Hindlimb muscle (tissue), 1 donor: ENCODE measurements at places on chromosomes 7 and 10.

GRCh38 chr10:1679821-1680650 is 57.3 kb downstream of the ADARB2 start:
- no peak for DNase-seq

- no peak for DNase-seq
Measured at GRCh38 chr7:47406801-47407129, 175.1 kb downstream of the TNS3 start.

GRCh38 chr7:131223151-131223550 is 104.5 kb upstream of the MKLN1 start:
- DNase-seq: no peak

GRCh38 chr10:126221874-126222273 is 166.4 kb downstream of the ADAM12 start:
- DNase-seq: no peak

GRCh38 chr7:151738925-151739324 is 138.0 kb downstream of the PRKAG2 start:
- no peak for DNase-seq

DNA sequence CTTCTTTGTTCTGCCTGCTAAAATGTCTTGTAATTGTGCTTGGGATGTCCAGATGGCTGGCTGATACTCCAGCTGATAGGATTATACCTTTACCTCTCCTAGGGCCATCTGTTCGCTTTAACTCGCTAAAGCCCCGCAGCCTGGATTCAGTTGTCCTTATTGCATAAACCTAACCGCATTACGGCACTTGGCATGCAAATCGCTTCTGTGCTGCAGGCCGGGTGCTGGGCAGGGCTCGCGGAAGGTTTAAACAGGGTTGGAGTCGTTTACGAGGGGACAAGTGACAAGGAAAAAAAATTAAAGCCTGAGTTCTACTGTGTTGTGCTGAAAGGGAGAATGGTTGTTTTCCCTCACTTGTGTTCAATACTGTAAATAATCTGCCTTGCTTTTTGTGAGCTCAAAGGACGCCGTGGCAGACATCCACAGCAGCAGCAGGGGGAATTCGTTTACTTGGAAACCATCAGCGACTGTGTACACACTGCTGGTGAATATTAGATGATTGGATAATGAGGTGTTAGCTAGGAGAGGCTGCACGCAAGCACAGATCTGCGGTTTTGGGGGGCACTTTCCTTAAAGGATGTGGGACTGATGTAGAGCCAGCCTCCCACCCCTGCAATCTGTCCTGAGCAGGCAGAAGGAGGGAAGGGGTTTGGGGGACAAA is 93.0 kb downstream of the EBF3 start:
- peak; percentile 62 for DNase-seq

DNA sequence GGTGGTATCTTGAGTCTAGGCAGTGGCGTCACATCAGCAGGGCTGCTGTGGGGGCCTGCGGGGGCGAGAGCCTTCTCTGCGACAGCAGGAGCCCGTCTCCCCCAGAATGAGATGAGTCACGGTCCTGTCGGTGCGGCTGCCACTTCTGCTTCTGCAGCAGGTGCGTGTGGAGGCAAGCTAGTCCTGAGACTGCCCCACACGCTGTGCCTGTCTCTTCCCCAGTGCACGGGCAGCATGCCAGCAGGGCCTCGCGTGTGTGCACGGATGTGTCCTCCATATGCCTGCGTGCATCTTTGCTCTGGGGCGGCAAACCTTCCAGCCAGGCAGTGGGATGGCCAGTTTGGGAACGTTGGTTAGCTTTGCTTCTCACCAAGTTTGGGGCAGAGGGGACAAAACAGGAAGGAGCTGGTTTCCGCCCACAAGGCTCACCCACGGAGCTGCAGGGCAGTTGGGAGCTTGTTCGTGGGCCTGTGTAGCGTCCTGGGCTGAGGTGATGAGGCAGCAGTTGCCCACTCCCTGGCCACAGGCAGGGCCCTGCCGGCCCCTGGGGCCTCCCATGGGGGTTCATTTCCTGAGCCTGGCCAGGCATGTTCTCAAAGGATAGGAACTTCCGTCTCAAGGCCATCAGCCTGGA is 60.8 kb upstream of the PPIF start:
- DNase-seq: no peak

GRCh38 chr7:75813781-75814236 is at the start of gene CCL24:
Gene CCL24 (minus strand): TSS chr7:75813806. CDS start chr7:75813715, 91 bp downstream.
- DNase-seq: no peak
